Upper lobe of left lung (tissue), 6 donors: ENCODE measurements at places on chromosomes 6 and 20. TPM values are rescaled to one million over a fixed set of nuclear protein-coding genes. Genes with fewer than 3 reads are reported as not detected.

Gene IPCEF1
- total RNA-seq = 3.8 TPM

Gene TNFRSF6B
- 29.3 TPM for total RNA-seq

Gene HLA-DPA1
- total RNA-seq = 109 TPM

Gene PET117
- 11.9 TPM for total RNA-seq

Gene CST5
- not detected for total RNA-seq

Gene SCRT2
- not detected for total RNA-seq

Gene TREM1
- total RNA-seq = 116 TPM

Gene HRH3
- not detected for total RNA-seq

Gene HMGCLL1
- total RNA-seq = 1.6 TPM

Gene BNIP5
- not detected for total RNA-seq

Gene GABRR2
- 2.0 TPM for total RNA-seq

DNA sequence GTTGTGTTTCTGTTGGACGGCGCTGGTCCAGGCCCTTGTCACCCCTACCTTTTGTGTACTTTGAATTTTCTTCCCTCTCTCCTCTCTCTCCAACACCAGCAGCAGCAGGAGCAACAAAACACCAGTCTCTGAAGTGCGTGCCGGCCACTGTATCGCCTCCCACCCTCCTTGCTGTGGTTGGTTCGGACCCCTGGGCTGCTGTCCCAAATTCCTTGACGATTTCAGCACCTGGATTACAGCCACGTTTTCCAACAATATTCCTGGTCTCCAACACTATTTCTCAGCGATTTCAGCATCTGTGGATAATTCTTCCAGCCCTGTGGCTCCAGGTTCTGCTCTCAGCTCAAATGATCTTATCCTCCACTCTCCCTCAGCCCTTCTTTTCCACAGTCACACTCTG is 11.8 kb downstream of the MAS1 start:
- H3K27ac ChIP-seq = no peak overlapping the region
- no peaks in the 10 kb centered on the region for H3K36me3 ChIP-seq
- H3K4me1 ChIP-seq = no peaks in the 10 kb centered on the region
- no peak overlapping the region for H3K4me3 ChIP-seq
- no peak for DNase-seq
- no peaks in the 10 kb centered on the region for H3K27me3 ChIP-seq

GRCh38 chr6:106477146-106477545 is 116.6 kb downstream of the CRYBG1 start:
- H3K4me1 ChIP-seq = no peaks in the 10 kb centered on the region
- no peaks in the 10 kb centered on the region for H3K36me3 ChIP-seq
- DNase-seq = no peak
- no peak overlapping the region for H3K4me3 ChIP-seq

DNA sequence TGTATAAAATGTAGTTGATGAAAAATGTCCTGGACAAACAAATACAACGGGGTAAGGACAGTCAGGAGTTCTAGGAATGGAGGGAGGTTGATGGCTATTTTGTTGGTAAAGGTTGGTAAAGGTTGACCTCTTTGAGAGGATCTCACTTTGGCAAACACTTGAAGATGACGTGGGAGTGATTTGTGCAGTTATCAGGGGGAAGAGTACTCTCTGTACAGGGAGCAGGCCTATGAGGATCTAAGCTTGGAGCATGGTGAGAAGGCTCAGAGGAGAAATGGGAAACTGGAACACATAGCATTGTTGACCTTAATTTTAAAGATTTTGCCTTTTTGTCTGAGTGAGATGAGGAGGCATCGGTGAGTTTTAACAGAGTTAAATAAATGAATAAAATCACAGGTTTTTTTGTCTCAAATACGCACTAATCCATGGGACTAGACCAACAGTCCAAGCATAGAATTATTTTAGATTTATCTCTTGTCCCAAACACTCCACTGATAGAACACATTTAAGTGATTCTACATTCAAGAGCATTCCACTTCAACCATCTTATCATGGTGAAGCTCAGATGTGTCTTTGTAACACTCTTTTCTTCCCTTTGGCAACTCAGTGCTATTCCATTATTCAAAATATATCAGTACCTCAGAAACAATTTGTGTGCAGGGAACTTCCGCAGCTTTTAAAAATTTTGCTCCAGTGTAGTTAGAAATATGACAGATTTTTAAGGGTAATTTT is 5.7 kb downstream of the LAMA2 start:
- H3K27me3 ChIP-seq = no peaks in the 10 kb centered on the region
- H3K27ac ChIP-seq = no peak overlapping the region
- DNase-seq = no peak
- no peak overlapping the region for H3K4me3 ChIP-seq
- H3K4me1 ChIP-seq = no peaks in the 10 kb centered on the region
- no peaks in the 10 kb centered on the region for H3K36me3 ChIP-seq

- no peaks in the 10 kb centered on the region for H3K27me3 ChIP-seq
- H3K36me3 ChIP-seq = no peaks in the 10 kb centered on the region
- peaks cover 3% of the 10 kb centered on the region for H3K4me1 ChIP-seq
- no peak overlapping the region for H3K27ac ChIP-seq
Measured at GRCh38 chr20:11158146-11158545, 484.3 kb upstream of the JAG1 start.

DNA sequence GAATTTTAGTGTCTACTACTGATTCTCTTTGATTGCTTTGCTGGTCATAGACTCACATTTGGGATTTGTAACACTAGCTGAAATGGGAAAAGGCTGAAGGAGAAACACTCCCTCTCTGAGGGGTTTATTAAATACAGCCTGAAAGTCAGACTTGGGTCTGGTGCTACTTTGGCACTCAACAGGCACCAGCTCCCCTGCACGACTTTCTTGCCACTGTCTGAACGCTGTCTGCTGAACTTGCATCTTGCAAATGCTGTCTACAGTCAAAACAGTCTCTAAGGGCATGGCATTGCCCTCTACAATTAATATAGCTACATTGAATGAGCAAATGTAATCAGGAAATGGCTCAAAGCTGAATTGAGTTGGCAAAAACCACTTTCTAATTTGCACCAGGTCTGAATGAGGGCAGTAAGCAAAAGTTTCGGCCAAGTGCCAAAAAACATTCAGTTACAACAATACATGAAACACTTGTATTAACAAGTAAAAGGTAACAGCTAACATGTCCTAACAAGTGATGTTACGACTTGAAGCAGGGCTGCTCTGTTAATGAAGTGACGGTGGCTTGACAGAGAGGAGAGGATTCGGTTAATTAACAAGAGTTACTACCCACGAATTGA is 119.5 kb downstream of the FOXC1 start:
- H3K4me3 ChIP-seq = no peak overlapping the region
- DNase-seq = no peak
- H3K36me3 ChIP-seq = no peaks in the 10 kb centered on the region
- H3K4me1 ChIP-seq = peaks cover 5% of the 10 kb centered on the region
- H3K27ac ChIP-seq = no peak overlapping the region

- no peak overlapping the region for H3K4me3 ChIP-seq
- no peaks in the 10 kb centered on the region for H3K27me3 ChIP-seq
- H3K4me1 ChIP-seq = no peaks in the 10 kb centered on the region
- H3K36me3 ChIP-seq = no peaks in the 10 kb centered on the region
- H3K27ac ChIP-seq = no peak overlapping the region
- no peak for DNase-seq
Measured at GRCh38 chr20:33472868-33473435, 16.9 kb upstream of the CBFA2T2 start.

DNA sequence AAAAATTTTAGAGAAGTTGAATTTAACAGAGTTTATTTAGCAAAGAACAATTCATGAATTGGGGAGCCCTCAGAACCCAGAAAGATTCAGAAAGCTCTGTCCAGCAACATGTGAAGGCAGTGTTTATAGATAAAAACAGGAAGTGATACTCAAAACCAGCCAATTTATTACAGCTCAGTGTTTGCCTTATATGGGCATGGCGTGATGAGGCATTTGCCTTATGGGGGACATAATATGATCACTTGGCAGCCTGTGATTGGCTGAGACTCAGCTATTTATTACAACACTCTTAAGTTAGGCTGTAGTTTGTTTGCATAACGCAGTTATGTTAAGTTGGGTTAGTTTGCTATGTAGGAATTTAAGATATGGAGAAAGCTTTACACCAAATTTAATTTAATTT is 11.5 kb downstream of the HLA-DPA1 start:
- H3K27ac ChIP-seq = no peak overlapping the region
- H3K27me3 ChIP-seq = no peaks in the 10 kb centered on the region
- H3K4me1 ChIP-seq = no peaks in the 10 kb centered on the region
- no peaks in the 10 kb centered on the region for H3K36me3 ChIP-seq

DNA sequence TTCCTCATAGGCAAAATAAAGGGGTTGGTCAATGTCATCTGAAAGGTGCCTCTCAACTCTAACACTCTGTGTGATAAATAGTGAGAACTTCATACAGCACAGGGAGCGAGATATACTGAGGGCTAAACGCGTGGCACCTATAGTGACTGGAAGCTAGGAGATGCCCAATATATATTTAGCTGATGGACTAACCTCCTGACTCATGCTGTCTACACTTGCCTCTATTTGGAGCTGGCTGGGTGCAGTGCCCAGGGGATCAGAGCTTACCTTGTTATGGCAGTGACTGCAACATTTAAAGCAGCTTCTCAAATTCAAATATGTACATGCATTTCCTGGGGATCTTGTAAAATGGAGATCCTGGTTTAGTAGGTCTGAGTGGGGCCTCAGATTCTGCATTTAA is 111.6 kb upstream of the PLN start:
- no peak overlapping the region for H3K27ac ChIP-seq
- no peaks in the 10 kb centered on the region for H3K4me1 ChIP-seq
- H3K36me3 ChIP-seq = no peaks in the 10 kb centered on the region
- no peak for DNase-seq
- H3K27me3 ChIP-seq = no peaks in the 10 kb centered on the region
- H3K4me3 ChIP-seq = no peak overlapping the region

GRCh38 chr6:166333172-166333995 is 9.0 kb downstream of the SFT2D1 start:
- H3K4me1 ChIP-seq = peaks cover 21% of the 10 kb centered on the region
- peaks cover 22% of the 10 kb centered on the region for H3K36me3 ChIP-seq
- no peak overlapping the region for H3K4me3 ChIP-seq
- DNase-seq = no peak
- no peaks in the 10 kb centered on the region for H3K27me3 ChIP-seq
- H3K27ac ChIP-seq = no peak overlapping the region

DNA sequence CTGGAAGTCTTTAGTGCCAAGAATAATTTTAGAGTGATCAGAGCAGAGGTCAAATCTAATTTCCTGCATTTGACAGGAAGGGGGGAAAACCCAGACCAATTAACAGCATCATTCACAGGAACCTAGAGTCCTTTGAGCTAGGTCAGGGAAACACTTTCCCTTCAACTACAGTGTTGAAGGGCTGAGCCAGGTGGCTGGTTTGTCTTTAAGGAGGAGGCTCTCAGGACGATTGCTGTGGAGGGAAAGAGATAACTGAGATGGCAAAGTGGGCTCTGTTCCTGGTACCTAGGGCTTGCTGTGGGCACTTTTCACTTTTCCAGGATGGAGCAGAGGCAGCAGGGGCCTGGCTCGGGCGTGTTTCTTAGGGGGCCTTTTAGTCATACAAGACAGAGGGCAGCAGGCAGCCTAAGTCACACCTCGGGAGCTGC is 111.9 kb downstream of the SCML4 start:
- no peaks in the 10 kb centered on the region for H3K36me3 ChIP-seq
- H3K4me3 ChIP-seq = no peak overlapping the region
- H3K27me3 ChIP-seq = no peaks in the 10 kb centered on the region

DNA sequence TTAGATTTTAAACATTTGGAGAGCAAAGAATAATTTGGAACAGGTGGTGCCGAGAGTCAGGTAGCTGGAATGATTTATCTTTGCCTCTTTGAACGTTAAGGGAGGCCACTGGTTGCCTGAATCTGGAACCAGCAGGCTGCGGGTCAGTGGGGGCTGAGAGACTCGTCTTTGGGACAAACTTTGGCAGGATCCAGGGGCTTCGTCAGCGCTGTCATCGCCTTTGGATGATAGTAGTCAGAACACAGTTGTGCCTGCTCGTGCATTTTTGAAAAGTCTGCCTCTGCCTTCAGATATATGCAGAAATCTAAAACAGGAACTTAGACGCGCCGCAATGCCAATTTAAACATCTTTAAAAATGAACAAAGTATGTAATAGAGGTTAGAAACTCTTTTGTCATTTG is 5.0 kb downstream of the EYA2 start:
- no peaks in the 10 kb centered on the region for H3K36me3 ChIP-seq
- peaks cover 14% of the 10 kb centered on the region for H3K27me3 ChIP-seq
- H3K4me3 ChIP-seq = no peak overlapping the region
- H3K4me1 ChIP-seq = no peaks in the 10 kb centered on the region
- no peak overlapping the region for H3K27ac ChIP-seq

DNA sequence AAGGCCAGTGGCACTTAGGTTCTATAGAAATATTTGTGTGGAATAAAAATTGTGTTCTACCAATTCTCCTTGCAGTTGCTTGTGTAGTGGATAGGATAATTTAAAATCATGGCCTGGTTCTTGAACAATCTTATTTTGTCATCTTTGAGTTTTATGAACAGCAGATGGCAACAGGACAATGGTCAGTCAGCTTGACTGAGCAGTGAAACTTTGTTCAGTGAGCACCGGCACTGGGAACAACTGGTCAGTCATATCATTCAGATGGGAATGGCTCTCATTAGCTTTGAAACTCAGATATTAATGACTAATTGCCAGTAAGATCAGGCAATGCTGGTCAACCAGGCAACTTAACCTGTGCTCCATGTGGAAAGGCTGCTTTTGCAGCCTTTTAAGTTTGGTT is 129.2 kb downstream of the BCKDHB start:
- H3K4me1 ChIP-seq = no peaks in the 10 kb centered on the region
- DNase-seq = no peak
- no peak overlapping the region for H3K4me3 ChIP-seq
- no peaks in the 10 kb centered on the region for H3K27me3 ChIP-seq
- no peaks in the 10 kb centered on the region for H3K36me3 ChIP-seq
- H3K27ac ChIP-seq = no peak overlapping the region

GRCh38 chr6:151179321-151179720 is 60.4 kb upstream of the AKAP12 start:
- no peak overlapping the region for H3K4me3 ChIP-seq
- no peaks in the 10 kb centered on the region for H3K4me1 ChIP-seq
- no peak for DNase-seq
- no peak overlapping the region for H3K27ac ChIP-seq
- no peaks in the 10 kb centered on the region for H3K27me3 ChIP-seq

DNA sequence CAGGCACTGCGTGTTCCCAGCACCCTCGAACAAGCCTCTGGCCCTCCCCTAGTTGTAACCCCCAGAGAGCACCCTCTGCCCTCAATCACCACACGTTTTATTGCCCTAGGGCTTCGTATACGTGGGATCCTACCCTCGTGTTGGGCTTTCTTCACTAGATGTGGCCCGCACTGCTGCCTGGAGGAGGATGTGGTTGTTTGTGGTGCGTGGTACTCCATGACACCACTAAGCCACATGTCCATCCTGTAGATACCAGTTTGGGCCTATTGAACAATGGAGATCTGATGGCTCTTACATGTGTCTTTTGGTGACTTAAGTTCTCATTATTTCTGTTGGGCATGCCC is 17.0 kb downstream of the SLC2A4RG start:
- H3K27me3 ChIP-seq = no peaks in the 10 kb centered on the region
- H3K27ac ChIP-seq = no peak overlapping the region
- peaks cover 6% of the 10 kb centered on the region for H3K36me3 ChIP-seq
- no peaks in the 10 kb centered on the region for H3K4me1 ChIP-seq
- no peak overlapping the region for H3K4me3 ChIP-seq

GRCh38 chr6:117906507-117906957 is 532 bp upstream of the SLC35F1 start:
- peak; percentile 87 for DNase-seq
- peak overlapping the region; percentile 63 for H3K4me3 ChIP-seq
- H3K27ac ChIP-seq = no peak overlapping the region
- H3K36me3 ChIP-seq = no peaks in the 10 kb centered on the region

GRCh38 chr6:73418081-73418741 is 23.6 kb downstream of the DDX43 start:
- H3K27ac ChIP-seq = no peak overlapping the region
- no peak overlapping the region for H3K4me3 ChIP-seq
- no peaks in the 10 kb centered on the region for H3K27me3 ChIP-seq
- no peaks in the 10 kb centered on the region for H3K4me1 ChIP-seq
- no peak for DNase-seq
- H3K36me3 ChIP-seq = peaks cover 5% of the 10 kb centered on the region
